ENCODE measurements at places on chromosomes 2 and 18.

DNA sequence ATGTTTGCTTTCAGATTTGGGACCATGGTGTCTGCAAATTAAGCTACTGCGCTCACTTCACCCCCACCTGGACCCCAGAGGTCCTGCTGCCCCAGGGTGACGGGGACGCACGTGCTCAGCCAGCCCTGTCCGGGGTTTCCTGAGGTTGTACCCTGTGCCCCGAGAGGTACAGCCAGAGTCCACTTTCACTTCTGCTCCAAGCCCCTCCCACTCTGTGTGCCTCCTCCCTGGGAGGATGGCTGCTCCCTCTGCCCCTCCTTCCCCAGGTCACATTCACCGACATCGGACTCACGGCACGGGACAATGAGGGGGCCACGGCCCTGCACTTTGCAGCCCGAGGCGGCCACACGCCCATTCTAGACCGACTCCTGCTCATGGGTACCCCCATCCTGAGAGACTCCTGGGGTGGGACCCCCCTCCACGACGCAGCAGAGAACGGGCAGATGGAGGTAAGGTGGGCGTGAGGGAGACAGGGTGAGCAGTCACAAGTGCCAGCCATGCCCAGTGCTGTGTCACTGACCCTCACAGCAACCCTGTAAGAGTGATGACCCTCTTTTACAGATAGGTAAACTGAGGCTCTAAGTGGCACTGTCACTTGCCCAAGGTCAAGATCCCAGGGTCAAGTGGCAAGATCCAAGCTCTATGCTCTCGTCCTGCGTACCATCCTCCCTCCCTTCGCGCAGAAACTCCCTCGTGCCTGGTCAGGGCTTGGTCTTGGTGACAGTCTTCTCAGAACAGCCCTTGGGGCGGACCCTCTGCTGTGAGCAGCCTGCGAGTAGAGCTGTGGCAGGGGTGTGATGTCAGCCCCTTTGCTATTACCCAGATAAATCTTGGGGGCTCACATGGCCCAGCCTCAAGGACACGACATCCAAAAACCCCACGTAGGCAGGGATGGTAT, 7.6 kb downstream of the ESPNL start:
- H3K27ac ChIP-seq, result no peak overlapping the region
- no peaks in the 10 kb centered on the region for H3K27me3 ChIP-seq
- 0 out of 2 replicates have a peak, but pooled peaks cover 3% of the 10 kb centered on the region for H3K4me1 ChIP-seq
- no peaks in the 10 kb centered on the region for H3K36me3 ChIP-seq
- H3K4me3 ChIP-seq, result no peak overlapping the region

- DNase-seq, result peak; percentile 64
- no peaks in the 10 kb centered on the region for H3K27me3 ChIP-seq
- no peak within 1 kb of the TSS for H3K4me3 ChIP-seq
- no peaks in the 10 kb centered on the region for H3K36me3 ChIP-seq
- no peaks in the 10 kb centered on the region for H3K4me1 ChIP-seq
These were observed at the start of gene EDAR for GRCh38 chr2:108988796-108989713. TSS of gene EDAR (minus strand) at chr2:108989220. CDS start at chr2:108931014, 58,206 bp downstream.

GRCh38 chr18:48472610-48473009, 63.4 kb upstream of the ZBTB7C start:
- H3K4me3 ChIP-seq, result no peak overlapping the region
- H3K4me1 ChIP-seq, result no peaks in the 10 kb centered on the region
- H3K27ac ChIP-seq, result no peak overlapping the region

DNA sequence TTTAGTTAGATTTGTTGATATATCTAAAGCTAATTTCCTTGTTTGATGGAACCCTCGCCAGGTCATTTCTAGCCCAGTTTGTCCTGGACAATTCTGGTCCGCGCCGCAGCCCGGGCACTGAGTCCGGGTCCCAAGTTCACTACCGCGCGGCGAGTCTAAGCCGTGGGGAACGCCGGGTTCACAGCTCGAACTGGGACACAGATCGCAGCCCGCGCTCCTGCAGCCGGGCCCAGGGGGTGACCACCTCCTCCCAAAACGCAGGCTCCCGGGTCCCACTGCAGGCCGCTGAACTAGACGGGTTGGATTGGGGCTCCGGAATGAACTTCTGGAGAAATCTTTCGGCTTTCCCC, 681 bp downstream of the ACADL start:
- DNase-seq, result no peak
- no peaks in the 10 kb centered on the region for H3K4me1 ChIP-seq
- H3K27ac ChIP-seq, result no peak overlapping the region
- H3K27me3 ChIP-seq, result peaks cover 7% of the 10 kb centered on the region
- H3K36me3 ChIP-seq, result no peaks in the 10 kb centered on the region

DNA sequence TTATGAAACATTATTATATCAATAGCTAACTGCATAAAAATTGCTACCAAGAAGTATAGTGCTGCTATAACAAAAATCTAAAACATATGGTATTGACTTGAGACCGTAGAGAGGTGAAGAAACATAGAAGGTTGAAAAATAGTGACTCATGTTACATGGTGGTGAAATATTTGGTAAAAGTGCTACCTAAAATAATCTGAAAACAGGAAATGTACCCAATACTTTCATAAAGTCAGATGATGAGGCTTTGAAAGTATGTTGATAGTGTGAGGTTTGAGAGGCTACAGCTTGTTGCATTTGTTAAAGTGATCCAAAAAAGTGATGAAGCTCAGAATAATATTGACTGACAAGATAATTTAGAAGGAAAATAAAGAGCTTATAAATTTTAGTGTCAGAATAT, 718.7 kb upstream of the SLC8A1 start:
- no peak for DNase-seq
- no peak overlapping the region for H3K4me3 ChIP-seq
- H3K27me3 ChIP-seq, result no peaks in the 10 kb centered on the region
- H3K4me1 ChIP-seq, result no peaks in the 10 kb centered on the region

- no peaks in the 10 kb centered on the region for H3K4me1 ChIP-seq
- H3K4me3 ChIP-seq, result no peak overlapping the region
- H3K27ac ChIP-seq, result no peak overlapping the region
These were observed 36.6 kb upstream of the CD28 start for GRCh38 chr2:203669820-203670219.

DNA sequence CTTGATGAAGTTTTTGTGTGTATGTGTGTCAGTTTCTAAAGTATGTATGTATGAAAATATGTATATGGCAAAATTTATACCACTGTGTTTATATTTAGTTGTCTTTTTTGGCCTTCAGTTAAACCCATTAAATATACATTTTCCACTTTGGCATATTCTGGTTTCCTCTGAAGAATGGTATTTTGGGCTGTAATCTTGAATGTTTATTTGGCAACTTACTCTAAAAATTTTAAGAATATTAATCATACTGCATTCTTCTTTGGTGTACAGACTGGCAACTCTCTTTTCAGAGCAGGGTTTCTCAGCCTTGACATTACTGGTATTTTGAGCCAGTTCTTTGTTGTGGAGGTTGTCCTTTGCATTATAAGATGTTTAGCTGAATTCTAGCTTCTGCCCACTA, 27.9 kb upstream of the CCBE1 start:
- no peaks in the 10 kb centered on the region for H3K27me3 ChIP-seq
- H3K36me3 ChIP-seq, result no peaks in the 10 kb centered on the region
- H3K4me1 ChIP-seq, result peaks cover 3% of the 10 kb centered on the region

DNA sequence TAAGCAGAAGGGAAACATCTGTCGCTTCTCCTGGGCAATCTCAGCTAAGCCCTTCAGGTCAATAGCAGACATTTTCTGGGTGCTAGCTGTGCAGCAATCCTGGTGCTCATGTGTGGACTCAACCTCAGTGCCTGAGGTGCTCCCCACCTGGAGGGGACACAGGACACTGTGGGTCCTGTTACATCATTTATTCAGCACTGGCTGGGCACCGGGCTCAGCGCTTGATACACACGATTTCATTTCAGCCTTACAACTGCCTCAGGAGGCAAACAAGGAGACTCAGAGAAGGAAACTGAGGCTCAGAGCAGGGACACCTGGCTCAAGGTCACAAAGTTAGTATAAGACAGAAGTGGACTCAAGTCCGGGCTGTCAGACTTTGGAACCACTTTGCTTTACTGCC, 46.7 kb downstream of the MARCO start:
- H3K36me3 ChIP-seq, result no peaks in the 10 kb centered on the region
- no peaks in the 10 kb centered on the region for H3K4me1 ChIP-seq
- H3K4me3 ChIP-seq, result no peak overlapping the region
- H3K27ac ChIP-seq, result no peak overlapping the region
- no peak for DNase-seq
- no peaks in the 10 kb centered on the region for H3K27me3 ChIP-seq

- H3K27ac ChIP-seq, result no peak overlapping the region
- H3K27me3 ChIP-seq, result no peaks in the 10 kb centered on the region
- no peaks in the 10 kb centered on the region for H3K36me3 ChIP-seq
- DNase-seq, result no peak
These were observed 44.1 kb downstream of the TMEM163 start for GRCh38 chr2:134674687-134675086.

DNA sequence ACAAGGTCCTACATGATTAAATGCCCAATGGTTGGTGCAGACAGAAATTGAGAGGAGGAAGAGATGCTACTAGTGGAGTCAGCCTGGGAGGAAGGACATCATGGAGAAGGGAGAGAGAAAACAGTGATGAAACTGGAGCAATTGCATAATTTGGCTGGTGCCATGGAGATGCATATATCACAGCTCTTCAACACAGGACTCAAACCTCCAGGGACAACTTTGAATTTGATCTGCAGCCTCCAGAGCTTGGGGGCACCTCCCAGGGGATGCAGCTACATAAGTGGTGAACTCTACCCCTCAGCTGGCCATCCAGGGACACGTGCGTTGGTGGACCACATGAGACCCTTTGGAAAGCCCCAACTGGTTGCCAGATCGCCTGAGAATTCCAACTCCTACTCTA, 80.4 kb downstream of the CTAGE1 start:
- no peaks in the 10 kb centered on the region for H3K4me1 ChIP-seq
- DNase-seq, result no peak
- no peak overlapping the region for H3K4me3 ChIP-seq
- H3K36me3 ChIP-seq, result no peaks in the 10 kb centered on the region

DNA sequence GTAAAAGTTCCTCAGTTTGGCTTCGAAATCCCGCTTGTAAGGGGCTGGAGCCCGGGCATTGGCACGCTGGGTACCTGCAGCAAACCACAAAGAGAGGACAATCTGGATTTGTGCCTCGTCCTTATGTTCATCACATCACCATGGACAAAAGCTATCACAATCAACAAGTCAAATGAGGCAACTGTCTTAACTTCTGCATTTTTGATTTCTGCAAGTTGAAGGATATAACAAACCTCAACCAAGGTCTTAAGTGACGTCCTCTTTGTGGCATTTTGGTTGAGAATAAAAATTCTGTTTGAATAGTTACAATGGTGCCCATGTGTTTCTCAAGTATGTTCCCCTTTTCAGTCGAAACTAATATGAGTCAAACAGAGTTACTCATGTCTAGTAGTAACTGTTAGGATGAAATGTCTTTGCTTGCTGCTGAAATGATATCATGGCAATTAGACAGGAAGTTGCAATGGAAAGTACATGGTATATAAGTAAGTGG, 70.8 kb upstream of the STK17B start:
- H3K4me3 ChIP-seq, result no peak overlapping the region
- no peaks in the 10 kb centered on the region for H3K36me3 ChIP-seq
- no peak for DNase-seq
- H3K4me1 ChIP-seq, result no peaks in the 10 kb centered on the region

DNA sequence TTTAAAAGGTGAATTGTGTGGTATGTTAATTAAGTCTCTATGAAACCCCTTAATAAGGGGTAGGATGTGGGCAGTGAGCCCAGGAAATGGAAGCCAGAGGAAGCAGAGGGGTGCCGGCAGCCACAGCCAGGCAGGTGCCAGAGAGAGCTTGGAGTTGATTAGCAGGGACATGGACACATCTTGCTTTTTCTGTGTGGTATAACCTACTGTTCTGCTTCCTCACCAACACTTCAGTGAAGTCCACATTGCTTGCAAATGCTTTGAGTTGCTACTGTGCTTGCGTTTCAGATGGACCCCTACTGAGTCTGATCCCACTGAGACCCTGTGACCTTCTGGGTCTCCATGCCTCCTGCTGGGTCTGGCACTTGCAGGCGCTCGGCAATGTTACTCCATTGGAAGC, 30.3 kb upstream of the ARHGEF4 start:
- no peak overlapping the region for H3K27ac ChIP-seq
- H3K4me1 ChIP-seq, result no peaks in the 10 kb centered on the region
- H3K27me3 ChIP-seq, result no peaks in the 10 kb centered on the region
- DNase-seq, result no peak
- H3K4me3 ChIP-seq, result no peak overlapping the region

- DNase-seq, result no peak
- H3K27me3 ChIP-seq, result no peaks in the 10 kb centered on the region
- H3K4me3 ChIP-seq, result no peak overlapping the region
- no peak overlapping the region for H3K27ac ChIP-seq
- no peaks in the 10 kb centered on the region for H3K4me1 ChIP-seq
These were observed 75.4 kb downstream of the CERKL start for GRCh38 chr2:181581534-181581933.

- DNase-seq, result no peak
- H3K36me3 ChIP-seq, result no peaks in the 10 kb centered on the region
These were observed 674 bp upstream of the ERBB4 start for GRCh38 chr2:212539072-212539880.

- no peaks in the 10 kb centered on the region for H3K27me3 ChIP-seq
- DNase-seq, result no peak
- no peak overlapping the region for H3K27ac ChIP-seq
- no peak overlapping the region for H3K4me3 ChIP-seq
- no peaks in the 10 kb centered on the region for H3K4me1 ChIP-seq
These were observed 183.3 kb downstream of the ASXL3 start for GRCh38 chr18:33761363-33761762.

DNA sequence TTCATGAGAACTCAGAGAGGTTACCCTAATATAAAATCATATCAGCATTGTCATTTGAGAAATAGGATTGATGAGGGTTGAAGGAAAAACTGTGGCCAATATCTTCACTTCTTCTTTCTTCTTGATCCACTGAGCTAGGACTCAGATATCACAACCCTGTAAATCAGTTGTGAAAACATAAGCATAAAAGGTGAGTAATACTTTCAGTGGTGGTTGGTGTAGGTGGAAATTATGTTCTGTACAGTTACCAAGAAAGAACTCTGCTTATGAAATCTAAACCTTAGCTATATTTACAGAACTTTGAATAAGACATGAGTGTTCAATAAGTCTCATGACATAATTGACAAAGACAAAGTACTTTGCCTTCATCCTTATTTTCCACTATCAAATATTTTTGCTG, 56.3 kb downstream of the PAX3 start:
- no peak overlapping the region for H3K27ac ChIP-seq

DNA sequence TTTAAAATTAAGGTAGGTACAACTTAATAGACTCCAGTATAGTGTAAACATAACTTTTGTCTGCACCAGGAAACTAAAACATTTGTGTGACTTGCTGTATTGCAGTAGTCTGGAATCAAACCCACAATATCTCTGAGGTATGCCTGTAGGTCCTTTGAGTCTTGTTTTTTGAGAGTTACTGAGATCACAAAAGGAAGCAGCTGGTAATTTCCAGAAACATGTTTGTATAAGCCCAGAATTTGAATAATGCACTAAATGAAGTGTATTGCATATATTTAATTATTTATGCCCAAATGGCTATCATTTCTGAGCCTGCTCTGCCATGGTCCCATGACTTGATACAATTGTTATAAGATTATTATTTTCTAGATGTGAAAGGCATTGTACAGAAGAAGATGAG, 143.3 kb upstream of the LYPD6 start:
- H3K36me3 ChIP-seq, result no peaks in the 10 kb centered on the region
- DNase-seq, result no peak
- H3K27ac ChIP-seq, result no peak overlapping the region
- H3K27me3 ChIP-seq, result no peaks in the 10 kb centered on the region
- H3K4me1 ChIP-seq, result no peaks in the 10 kb centered on the region

Data from iPS DF 6.9 (cell line).